ENCODE measurements at places on chromosomes 5 and 9.

- peak overlapping the region; percentile 34 for H3K4me3 ChIP-seq
- DNase-seq = no peak
- H3K27ac ChIP-seq = no peak overlapping the region
- no peaks in the 10 kb centered on the region for H3K4me1 ChIP-seq
- H3K27me3 ChIP-seq = no peaks in the 10 kb centered on the region
- no peaks in the 10 kb centered on the region for H3K36me3 ChIP-seq
These were observed 202.9 kb downstream of the MCTP1 start for GRCh38 chr5:95081982-95082381.

DNA sequence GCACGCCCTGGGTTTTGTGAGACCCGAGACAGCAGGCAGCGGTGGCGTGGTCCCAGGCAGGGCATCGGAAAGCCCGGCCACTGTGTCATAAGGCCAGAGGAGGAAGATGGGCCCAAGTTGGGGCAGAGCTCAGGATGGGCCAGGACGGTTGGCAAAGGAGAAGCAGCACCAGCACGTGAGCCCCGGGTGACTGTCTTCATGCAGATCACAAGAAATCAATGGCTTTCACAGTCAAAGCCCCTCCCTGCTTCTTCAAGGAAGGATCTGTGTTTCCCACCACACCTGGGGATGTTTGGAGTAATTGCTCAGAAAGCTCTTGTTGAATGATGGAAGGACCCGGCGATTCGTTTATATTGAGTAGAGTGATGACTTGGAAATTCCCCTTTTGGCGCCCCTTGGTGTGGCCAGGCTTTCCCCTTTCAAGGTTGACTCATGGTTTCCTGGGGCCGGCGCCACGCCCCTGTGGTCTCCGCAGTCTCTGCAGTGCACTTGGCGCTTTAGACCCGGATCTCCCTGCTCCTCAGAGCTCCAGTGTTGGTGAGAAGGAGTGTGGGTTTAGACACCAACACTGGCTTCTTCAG is 52.1 kb downstream of the IL31RA start:
- no peak overlapping the region for H3K4me3 ChIP-seq
- no peaks in the 10 kb centered on the region for H3K36me3 ChIP-seq
- H3K4me1 ChIP-seq = no peaks in the 10 kb centered on the region
- no peak overlapping the region for H3K27ac ChIP-seq

GRCh38 chr9:106953174-106953573 is 90.2 kb downstream of the ZNF462 start:
- DNase-seq = no peak
- H3K36me3 ChIP-seq = peaks cover 80% of the 10 kb centered on the region
- H3K4me1 ChIP-seq = no peaks in the 10 kb centered on the region
- H3K27ac ChIP-seq = no peak overlapping the region

DNA sequence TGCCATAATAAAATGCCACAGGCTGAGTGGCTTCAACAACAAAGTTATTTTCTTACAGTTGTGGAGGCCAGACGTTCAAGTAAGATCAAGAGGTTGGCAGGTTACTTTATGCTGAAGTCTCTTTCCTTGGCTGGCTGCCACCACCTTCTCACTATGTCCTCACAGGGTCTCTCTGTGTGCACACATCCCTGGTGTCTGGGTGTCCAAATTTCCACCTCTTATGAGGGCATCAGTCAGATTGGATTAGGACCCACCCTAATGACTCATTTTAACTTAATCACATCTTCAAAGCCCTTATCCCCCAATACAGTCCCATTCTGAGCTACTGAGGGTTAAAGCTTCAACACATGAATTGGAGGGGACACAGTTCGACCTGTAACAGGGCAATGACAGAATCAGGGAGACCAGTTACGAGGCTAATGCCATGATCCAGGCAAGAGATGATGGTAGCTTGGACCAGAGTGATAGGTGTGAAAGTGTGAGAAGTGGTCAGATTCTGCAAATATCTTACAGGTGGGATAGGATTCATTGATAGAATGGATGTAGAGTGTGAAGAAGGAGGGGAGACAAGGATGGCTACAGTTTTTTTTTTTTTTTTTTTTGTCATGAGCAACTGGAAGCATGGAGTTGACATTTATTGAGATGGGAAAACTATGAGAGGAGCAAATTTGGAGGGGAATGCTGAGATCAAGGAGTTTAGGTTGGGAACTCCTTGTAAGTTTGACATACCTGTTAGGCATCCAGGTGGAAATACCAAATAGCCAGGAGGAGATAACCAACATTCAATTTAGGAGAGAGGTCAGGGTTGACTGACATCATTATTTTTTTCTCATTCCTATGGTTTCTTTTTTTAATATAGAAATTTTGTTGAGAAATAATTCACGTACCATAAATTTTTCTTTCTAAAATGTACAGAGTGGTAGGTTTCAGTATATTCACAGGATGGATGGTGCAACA is 39.6 kb upstream of the FGF1 start:
- H3K27me3 ChIP-seq = no peaks in the 10 kb centered on the region
- no peaks in the 10 kb centered on the region for H3K36me3 ChIP-seq
- no peak overlapping the region for H3K4me3 ChIP-seq
- no peak for DNase-seq
- H3K27ac ChIP-seq = no peak overlapping the region
- H3K4me1 ChIP-seq = no peaks in the 10 kb centered on the region

DNA sequence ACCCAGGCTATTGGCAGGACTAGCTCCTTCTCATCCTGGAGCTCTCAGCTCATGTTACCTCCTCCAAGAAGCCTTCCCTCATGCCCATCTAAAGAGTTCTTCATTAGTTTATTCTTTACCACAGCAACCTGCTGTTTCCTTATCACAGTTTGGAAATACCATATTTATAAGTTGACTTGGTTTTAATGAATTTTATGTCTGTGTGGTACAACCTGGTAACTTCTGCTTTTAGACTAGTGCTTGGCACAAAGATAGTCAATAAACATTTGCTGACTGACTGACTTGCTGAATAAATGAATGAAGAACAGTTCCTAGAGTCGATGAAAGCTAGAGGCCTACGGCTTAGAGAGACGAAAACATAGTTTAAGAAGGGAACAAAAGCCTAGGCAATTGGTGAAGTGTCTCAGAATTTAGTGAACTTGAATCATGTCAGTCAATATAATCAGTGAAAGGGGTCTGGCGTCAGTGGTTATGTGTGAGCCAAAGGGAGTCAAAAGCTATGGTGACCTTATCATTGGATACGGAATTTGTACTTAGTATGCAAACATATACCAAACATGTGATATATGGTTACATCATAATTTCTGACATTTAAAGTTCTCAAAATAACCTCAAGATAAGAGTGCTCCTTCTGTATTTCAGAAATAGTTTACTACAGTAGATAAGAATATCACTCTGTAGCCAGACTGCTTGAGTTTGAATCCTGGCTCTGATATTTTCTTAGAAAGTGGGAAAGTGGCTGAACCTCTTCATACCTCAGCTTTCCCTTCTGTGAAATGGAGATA is 239.5 kb downstream of the MCTP1 start:
- no peak for DNase-seq
- no peaks in the 10 kb centered on the region for H3K27me3 ChIP-seq
- H3K4me3 ChIP-seq = no peak overlapping the region
- H3K36me3 ChIP-seq = no peaks in the 10 kb centered on the region
- H3K27ac ChIP-seq = no peak overlapping the region

- H3K36me3 ChIP-seq = no peaks in the 10 kb centered on the region
- no peak for DNase-seq
- peak overlapping the region; percentile 93 for H3K27ac ChIP-seq
- no peaks in the 10 kb centered on the region for H3K4me1 ChIP-seq
- no peaks in the 10 kb centered on the region for H3K27me3 ChIP-seq
These were observed 460 bp downstream of the DMRTA1 start for GRCh38 chr9:22446950-22447617.

DNA sequence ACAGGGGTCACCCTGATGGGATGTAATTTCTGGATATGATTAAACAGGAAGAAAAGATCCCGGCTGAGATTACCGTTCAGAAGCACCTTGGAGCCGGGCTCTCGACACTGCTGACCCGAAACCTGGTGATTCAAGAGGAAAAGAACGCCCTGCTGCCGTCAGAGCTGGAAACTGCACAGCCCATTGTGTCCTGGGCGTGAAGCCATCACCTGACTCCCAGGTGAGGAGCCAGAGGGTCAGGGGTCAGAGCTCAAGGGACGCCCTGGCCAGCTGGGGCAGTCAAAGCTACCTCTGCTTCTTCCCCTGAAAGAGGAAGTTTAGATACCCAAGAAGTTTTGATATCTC is 17.8 kb upstream of the SLC12A7 start:
- no peak overlapping the region for H3K27ac ChIP-seq
- DNase-seq = no peak
- no peaks in the 10 kb centered on the region for H3K27me3 ChIP-seq
- no peak overlapping the region for H3K4me3 ChIP-seq
- peaks cover 10% of the 10 kb centered on the region for H3K4me1 ChIP-seq

GRCh38 chr9:137891588-137892423 is 14.2 kb downstream of the CACNA1B start:
- H3K36me3 ChIP-seq = no peaks in the 10 kb centered on the region
- no peak overlapping the region for H3K4me3 ChIP-seq
- H3K27ac ChIP-seq = no peak overlapping the region
- H3K4me1 ChIP-seq = no peaks in the 10 kb centered on the region

GRCh38 chr5:159199780-159200179 is 9.6 kb downstream of the RNF145 start:
- H3K4me3 ChIP-seq = no peak overlapping the region
- H3K4me1 ChIP-seq = peaks cover 64% of the 10 kb centered on the region
- H3K27ac ChIP-seq = no peak overlapping the region

DNA sequence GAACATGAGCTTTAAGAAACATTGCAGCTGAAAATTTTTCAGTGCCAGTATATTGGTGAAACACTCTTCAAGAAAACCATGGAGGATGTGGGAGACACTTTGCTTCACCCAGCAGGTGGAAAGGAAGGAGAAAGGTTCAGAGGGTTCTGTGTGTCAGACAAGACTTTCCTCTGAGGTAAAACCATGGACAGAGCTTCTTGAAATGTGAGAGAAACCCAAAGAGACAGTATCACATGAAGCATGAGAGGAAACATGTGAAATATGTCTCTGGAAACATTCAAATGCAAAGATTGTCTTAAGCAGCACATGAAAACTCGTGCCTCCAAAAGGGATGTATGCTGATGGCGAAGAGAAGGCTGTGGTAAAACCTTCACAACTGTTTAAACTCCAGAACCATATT is 368.9 kb upstream of the ST8SIA4 start:
- DNase-seq = no peak
- no peak overlapping the region for H3K4me3 ChIP-seq
- H3K27me3 ChIP-seq = no peaks in the 10 kb centered on the region
- no peaks in the 10 kb centered on the region for H3K4me1 ChIP-seq

GRCh38 chr5:73115399-73116051 is 4.8 kb upstream of the TMEM171 start:
- peaks cover 24% of the 10 kb centered on the region for H3K4me1 ChIP-seq
- H3K27me3 ChIP-seq = peaks cover 9% of the 10 kb centered on the region
- DNase-seq = no peak
- H3K27ac ChIP-seq = no peak overlapping the region
- H3K4me3 ChIP-seq = no peak overlapping the region

- H3K27me3 ChIP-seq = no peaks in the 10 kb centered on the region
- DNase-seq = no peak
- H3K36me3 ChIP-seq = no peaks in the 10 kb centered on the region
These were observed 991.5 kb upstream of the TYRP1 start for GRCh38 chr9:11701706-11702105.

DNA sequence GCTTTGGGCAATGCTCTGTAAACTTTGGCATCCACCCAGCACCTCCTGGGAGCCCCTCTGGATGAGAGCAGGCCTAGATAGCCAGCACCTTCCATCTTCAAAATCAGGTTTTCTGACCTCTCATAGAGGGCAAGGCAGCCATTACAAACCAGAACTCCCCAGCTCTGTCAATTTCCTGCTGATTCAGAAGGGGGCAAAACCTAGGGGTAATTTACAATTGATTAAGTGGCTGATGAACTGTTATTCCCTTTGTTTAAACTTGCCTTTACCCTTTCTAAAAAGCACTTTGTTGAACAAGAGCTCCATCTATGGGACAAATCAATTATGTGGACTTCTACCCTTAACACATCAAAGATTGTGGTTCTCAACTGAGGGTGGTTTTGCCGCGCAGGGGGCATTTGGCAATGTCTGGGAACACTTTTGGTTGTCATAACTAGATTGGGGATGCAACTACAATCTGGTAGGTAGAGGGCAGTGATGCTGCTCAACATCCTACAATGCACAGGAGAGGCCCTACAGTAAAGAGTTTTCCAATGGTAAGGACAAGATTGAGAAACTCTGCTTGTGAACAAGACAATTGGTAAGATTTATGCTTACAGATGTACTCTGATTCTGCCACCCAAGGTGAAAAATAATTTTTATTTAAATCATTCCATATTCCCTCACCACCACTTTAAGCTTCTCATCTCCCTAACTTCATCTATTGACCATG is 184.1 kb downstream of the MARCHF11 start:
- H3K36me3 ChIP-seq = no peaks in the 10 kb centered on the region
- peaks cover 21% of the 10 kb centered on the region for H3K4me1 ChIP-seq
- no peak overlapping the region for H3K27ac ChIP-seq
- no peak for DNase-seq

GRCh38 chr9:4923580-4924544 is 61.2 kb upstream of the JAK2 start:
- H3K4me1 ChIP-seq = peaks cover 3% of the 10 kb centered on the region
- DNase-seq = no peak
- H3K27me3 ChIP-seq = no peaks in the 10 kb centered on the region
- H3K36me3 ChIP-seq = no peaks in the 10 kb centered on the region
